ENCODE measurements at places on chromosomes 3 and 15.

DNA sequence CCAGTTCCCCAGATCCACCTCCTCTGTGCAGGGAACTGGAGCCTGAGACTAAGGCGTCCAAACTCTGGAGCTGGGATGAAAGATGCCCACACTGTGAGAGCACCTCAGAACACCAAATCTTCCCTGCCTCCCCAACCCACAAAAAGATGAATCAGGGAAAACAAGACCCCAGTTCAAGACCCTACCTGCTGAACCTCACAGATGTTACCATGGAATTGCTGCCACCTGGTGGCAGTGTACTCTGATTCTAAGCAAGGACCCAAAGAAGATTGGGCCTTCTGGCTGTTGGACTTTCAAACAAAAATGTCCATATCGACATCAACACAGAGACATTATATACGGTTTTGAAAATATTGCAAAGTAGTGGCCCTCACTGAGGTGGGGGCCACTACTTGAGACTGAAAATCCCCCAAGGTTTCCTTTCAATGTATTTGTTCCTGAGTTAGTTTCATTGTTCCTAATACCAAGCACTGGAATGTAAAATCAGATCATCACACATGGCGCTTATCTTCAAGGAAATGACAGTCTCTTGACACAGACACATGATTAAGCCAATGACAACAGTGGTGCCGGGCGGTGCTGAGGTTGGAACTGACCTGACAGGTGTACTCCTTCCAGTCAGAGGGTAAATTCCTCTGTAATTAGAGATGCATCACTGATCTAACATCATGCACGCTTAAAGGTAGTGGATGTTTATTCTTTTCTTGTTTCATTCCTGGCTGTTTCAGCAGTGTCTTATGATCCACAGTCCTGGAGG, 67.6 kb downstream of the SLC6A11 start:
- no peak for DNase-seq

GRCh38 chr15:55194256-55194655, 2.5 kb downstream of the RSL24D1 start:
- no peak for DNase-seq

DNA sequence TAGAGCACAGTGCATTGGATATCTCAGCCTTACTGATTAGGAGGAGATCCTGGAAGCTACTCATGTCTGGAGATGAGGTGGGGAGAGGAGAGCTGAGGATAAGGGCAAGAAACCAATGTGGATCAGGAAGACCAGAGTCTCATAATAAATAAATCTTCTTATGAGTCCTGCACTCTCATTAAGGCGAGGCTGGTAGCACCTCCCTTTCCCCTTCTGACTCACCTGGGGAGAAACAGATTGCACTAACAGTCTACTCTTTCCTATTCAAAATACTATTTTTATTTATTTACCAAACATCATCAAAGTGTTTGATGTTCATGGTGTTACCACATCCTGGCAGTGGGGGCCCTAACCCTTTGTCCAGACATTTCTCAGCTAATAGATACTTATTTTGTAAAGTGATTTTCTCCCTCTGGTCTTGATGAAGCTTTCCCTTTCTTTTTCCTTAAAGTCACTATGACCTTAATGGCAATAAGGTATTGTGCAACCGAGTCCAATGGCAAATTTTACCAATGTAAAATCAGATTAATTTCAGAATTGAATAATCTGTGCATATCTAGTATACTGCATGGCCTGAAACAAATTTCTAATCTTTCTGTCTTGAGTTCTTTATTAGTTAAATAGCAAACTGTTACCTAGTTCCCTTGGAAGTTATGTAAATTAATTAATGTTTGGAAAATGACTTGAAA, 81.1 kb downstream of the IQCH start:
- DNase-seq = no peak

DNA sequence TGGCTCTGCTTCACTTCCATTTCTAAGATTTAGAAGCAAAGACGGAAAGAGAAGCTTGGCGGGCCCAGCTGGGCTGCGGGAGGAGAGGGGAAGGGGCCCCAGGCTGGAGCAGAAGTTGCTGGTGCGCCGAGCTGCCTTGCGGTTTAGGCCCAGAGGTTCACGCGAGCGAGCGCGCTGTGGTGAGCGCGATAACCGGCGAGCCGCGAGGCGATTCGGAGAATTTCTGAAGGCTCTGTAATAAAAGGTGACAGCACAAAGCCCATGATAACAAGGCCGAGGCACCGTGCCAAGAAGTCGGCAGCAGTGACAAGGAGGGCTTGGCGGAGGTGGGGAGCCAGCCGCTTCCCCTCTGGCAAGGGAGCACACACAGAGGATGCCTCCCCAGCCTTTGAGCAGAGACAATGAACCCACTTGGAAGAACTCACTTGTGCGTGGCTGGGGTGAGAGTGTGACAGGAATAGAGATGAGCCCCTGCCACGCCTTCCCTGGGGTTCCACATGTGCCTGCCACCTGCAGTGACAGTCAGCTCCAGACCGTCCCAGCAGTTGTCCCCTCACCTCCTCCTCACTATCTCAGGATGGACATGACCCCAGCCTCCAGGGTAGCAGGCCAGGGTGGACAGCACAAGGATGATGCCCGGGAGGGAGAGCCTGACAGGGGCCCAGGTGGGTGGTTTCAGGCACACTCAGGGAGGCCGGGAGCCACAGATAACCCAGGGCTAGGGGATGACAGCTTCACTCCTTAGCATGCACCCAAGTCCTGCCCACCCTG, 315.2 kb downstream of the UACA start:
- DNase-seq = no peak

DNA sequence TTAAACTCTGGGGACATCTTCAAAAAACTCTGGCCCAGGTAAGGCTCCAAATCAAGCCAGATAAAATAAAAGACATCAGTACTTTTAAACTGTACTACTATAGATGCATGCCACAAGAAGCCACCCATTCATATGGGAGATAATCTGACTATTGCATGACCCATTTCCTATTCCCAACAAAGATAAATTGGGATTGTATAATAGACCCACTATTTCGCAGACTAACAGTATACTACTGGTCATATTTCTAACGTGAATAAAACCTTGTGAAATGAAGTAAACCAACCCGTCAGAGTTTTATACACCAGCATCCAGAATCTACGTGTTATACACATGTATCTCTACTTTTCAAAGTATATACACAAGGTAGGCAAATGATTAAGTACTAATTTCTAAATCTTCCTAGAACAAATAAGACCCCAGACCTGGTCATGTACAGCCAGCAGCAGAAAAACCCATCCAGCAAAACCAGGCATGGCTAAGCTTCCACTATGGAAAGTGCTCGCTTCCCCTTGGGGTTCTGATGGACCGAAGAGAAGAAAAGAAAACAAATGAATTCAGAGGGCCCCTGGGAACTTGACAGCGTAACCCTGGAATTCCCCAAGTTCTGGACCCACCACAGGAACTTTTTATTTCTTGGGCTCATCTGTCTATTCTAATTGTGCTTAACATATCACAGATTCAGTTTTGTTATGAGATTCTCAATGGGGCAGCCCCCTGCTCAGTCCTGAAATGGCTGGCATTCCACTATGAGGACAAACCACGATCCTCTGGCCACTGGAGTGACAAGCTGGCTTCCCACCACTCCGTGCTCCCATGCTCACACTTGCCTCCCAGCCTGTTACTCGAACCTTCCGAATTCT, 69.1 kb downstream of the MB21D2 start:
- DNase-seq = no peak

DNA sequence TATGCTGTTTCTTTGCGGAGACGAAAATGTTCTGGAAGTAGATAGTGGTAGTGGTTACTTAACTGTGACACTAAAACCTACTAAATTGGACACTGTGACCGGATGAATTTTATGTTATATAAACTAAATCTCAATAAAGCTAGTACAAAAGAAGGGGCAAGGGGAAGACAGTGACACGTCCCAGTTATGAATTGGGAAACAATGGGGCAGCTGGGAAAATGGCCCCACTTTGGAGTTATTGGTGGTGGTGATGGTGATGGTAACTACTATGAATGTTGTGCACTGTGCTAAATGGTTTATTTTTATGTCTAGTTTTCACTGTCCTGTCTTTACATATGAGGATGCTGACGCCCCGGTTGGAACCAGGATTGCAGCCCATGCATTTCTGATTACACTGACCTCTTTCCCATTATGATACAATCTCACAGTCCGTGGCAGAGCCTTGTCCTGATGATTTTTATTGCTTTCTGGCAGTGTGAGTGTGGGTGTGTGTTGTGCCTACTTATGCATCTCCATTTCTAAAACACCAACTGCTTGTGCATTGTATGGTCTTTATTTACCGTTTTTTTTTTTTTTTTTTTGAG, 192.0 kb downstream of the FNDC3B start:
- no peak for DNase-seq

GRCh38 chr15:61080221-61081026, 148.7 kb downstream of the RORA start:
- DNase-seq = no peak

DNA sequence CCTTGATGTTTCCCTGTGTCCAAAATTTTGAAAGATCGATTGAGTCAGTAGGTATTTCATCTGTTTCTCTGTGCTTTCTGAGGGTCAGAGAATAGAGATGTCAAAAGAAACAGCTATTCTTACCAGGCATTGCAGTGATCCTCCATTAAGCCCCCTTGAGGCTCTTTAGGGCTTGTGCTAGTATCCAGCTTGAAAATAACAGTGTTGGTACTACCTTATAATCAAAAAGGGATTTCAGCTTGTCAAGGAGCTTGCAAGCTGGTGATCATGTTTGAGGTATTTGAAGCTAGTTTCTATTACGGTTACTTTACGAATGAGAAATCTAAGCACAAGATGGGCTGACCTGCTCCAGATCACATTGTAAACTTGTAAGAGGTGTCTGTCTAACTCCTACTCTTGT, 103.4 kb downstream of the EDEM1 start:
- no peak for DNase-seq

DNA sequence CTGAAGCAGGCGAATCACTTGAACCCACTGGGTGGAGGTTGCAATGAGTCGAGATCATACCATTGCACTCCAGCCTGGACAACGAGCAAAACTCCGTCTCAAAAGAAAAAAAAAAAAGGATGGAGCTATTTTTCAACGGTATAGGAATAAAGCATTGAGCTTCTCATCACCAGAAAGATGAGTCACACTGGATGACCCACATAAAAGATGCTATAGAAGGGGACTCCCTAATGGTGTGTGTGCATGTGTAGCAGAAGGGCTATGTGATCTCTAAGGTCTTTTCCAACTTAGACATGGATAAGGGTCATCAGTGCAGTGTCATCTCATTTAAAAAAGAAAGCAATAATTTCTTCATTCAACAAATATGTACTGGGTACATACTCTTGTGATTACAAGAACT, 476.0 kb downstream of the MFSD1 start:
- DNase-seq = no peak

DNA sequence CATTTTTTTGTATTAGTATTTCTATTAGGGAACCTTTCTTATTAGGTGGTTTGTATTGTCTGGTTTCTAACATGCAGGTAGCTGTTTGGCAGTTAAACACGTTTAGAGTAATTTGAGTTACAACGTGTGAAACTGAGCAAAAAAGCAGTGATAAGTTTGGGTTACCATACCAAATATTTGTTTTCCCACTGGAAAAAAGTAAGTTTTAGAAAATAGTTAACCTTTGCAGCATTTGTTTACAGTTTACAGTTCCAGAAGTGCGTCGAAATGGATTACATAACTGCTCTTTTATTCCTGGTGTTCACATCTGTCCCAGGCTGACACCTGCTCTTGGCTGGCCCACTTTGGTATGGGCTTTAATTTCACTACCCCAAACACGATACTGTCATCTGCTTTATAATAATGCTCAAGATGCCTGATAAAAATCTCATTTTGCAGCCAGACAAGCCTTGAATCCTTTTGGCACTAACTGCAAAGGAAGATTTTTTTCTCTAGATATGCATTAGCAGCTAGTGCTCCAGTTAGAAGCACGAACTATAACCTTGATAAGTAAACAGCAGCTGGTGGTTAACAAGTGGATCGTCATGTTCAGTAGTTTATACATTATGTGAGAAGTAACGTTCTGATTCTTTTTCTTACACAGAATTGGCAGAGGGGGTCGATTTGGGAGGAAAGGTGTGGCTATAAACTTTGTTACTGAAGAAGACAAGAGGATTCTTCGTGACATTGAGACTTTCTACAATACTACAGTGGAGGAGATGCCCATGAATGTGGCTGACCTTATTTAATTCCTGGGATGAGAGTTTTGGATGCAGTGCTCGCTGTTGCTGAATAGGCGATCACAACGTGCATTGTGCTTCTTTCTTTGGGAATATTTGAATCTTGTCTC, 5.3 kb downstream of the EIF4A2 start:
- DNase-seq = no peak

- no peak for DNase-seq
These were observed 153.8 kb downstream of the PGPEP1L start for GRCh38 chr15:98853617-98854420.

GRCh38 chr3:130522399-130522798, 5.4 kb downstream of the COL6A6 start:
- no peak for DNase-seq

GRCh38 chr15:94526071-94526689, 294.8 kb downstream of the MCTP2 start:
- no peak for DNase-seq

- DNase-seq = no peak
These were observed 5.1 kb downstream of the POLG start for GRCh38 chr15:89329329-89330084.

GRCh38 chr15:91940496-91941381, 87.2 kb downstream of the SLCO3A1 start:
- no peak for DNase-seq

GRCh38 chr3:183359036-183359435, 69.4 kb downstream of the MCF2L2 start:
- no peak for DNase-seq

GRCh38 chr15:68589783-68590710, 11.3 kb downstream of the CORO2B start:
- DNase-seq = no peak

DNA sequence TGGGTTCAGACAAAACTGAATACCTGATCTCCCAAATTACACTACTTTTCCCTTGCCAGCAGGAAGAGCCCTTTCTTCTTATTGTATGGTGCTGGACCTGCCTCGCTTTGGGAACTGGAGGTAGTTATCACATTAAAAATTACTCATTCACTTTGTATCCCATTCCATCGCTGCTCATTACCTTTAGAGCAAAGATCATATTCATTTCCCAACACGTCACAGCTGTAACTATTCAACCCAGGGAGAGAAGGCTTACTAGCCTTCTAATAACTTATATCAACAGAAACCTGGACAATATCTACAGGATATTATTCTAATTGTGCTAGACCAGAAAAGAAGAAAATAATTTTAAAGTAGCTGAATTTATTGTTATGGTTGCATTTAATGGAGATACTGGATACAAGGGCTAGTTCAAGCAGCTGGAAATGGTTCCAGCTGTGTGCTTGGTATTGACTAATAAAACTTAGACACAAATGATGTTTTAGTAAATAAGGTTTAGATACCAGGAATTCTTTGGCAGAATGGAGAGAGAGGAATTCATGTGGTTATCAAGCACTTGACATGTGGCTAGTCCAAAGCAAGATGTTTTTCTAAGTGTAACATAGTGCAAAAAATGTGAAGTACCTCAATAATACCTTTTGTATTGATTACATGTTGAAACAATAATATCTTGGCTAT, 656.3 kb downstream of the ROBO1 start:
- no peak for DNase-seq

All from GOT3 (cell line).